Cerebellum (tissue), 4 donors: ENCODE measurements at places on chromosomes 5 and 9.

- no peak for DNase-seq
Measured at GRCh38 chr5:155434267-155434666, 420.7 kb downstream of the KIF4B start.

- no peak for DNase-seq
Measured at GRCh38 chr5:50967009-50967562, 300.6 kb downstream of the PARP8 start.

DNA sequence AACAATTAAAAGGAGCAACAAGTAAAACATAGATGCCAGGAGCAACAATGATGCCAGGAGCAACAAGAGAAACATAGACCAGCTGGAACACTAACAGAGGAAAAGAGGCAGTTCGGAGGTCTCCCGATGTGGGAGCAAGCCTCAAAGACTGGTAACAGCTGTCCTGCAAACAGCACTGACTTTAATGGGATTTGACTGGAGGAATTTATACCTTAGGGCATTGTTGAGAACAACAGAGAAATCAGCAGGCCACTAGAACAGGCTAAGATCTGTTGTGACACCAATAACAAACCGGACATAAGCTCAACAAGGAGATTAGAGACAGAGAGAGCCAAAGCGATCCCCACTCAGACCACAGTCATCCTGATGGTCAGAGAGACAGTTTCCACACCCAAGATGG, 11.8 kb upstream of the SYK start:
- DNase-seq, result no peak

DNA sequence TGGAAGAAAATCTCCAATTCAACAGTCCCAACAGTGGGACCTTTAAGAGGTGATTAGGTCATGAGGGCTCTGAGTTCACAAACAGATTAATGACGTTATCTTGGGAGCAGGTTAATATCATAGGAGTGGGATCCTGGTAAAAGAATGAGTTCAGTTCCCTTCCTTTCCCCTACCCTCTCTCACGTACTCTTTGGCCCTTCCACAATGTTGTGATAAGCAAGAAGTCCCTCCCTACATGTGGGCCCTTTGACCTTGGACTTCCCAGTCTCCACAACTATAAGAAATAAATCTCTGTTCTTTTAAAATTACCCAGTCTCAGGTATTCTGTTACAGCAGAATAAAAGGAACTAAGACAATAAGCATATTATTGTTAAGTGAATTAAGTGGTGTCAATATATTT, 37.8 kb downstream of the SLC38A9 start:
- no peak for DNase-seq
